ENCODE measurements at places on chromosomes 5 and 9.

- no peak for DNase-seq
These were observed 73.8 kb downstream of the MAPKAP1 start for GRCh38 chr9:125633116-125633745.

- DNase-seq: no peak
These were observed 71.1 kb downstream of the MAPKAP1 start for GRCh38 chr9:125635888-125636287.

GRCh38 chr5:144567421-144567780, 396.7 kb downstream of the KCTD16 start:
- no peak for DNase-seq

DNA sequence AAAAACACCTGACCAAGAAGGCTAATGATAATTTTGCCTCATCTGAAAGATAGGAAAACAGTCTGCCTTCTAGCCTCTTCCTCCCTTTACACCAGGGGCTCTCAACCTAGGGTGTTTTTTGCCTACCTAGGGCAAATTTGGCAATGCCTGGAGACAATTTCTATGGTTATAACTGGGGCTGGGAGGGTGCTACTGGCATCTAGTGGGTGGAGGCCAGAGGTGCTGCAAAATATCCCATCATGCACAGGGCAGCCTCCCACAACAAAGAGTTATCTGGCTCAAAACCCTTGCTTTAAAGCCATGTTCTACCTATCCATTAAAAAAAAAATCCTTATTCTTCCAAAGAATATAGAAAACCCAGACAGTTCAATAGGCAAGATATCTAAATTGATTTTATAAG, 45.0 kb upstream of the NR3C1 start:
- no peak for DNase-seq

- no peak for DNase-seq
These were observed 13.0 kb downstream of the GSN start for GRCh38 chr9:121280715-121281613.

GRCh38 chr5:172952034-172952511, 7.2 kb upstream of the RPL26L1 start:
- DNase-seq: no peak

DNA sequence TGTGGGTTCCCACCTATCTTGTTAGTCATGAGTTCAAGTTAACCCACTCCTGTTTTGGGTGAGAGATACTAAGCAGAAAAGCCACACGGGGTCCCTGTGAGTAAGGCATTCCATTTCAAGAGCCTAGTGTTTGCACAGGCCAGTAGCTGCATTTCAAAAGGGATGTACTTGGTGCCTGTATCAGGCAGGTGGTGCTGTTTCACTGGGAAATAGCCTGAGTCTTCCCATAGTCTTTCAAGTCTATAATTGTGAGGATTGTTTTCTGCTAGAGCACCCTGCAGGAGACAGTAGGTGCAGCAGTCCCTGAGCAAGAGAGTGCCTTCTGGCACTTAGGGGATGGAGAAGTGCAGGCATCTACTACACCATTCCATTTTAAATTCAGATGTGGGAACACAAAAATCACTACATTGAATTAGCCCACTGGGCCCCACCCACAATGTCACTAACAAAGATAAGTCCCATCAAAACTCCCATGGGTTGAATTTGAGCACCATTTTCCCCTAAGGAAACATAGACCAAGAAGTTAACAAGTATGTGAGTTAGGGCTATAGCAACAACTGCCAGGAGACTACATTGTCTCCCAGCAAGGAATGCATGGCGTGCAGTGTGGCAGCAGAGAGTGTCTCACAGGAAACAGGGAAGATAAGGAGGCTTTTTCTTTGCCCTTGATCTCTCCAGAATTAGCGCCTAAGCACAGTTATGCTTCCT, 263.2 kb downstream of the COX7C start:
- DNase-seq: no peak

GRCh38 chr9:94801681-94802080, 75.2 kb downstream of the AOPEP start:
- DNase-seq: no peak

DNA sequence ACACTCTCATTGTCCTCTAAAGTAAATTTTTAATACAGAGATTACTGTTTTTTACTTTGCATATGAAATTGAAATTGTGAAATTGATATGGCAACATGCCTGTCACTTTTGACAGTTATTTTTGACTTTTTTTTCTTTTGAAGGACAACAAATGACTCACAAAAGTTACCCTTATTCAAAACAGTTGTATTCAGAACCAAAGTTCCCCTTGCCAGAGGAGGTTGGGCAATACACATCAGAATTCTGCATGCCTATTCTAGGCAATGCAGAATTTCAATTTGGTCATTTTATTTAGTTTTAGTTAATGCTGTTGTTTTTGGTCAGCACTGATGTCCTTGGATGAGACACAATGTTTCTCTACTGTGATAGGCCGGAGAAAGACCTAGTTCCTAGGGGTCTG, 299.1 kb upstream of the PRR16 start:
- no peak for DNase-seq

DNA sequence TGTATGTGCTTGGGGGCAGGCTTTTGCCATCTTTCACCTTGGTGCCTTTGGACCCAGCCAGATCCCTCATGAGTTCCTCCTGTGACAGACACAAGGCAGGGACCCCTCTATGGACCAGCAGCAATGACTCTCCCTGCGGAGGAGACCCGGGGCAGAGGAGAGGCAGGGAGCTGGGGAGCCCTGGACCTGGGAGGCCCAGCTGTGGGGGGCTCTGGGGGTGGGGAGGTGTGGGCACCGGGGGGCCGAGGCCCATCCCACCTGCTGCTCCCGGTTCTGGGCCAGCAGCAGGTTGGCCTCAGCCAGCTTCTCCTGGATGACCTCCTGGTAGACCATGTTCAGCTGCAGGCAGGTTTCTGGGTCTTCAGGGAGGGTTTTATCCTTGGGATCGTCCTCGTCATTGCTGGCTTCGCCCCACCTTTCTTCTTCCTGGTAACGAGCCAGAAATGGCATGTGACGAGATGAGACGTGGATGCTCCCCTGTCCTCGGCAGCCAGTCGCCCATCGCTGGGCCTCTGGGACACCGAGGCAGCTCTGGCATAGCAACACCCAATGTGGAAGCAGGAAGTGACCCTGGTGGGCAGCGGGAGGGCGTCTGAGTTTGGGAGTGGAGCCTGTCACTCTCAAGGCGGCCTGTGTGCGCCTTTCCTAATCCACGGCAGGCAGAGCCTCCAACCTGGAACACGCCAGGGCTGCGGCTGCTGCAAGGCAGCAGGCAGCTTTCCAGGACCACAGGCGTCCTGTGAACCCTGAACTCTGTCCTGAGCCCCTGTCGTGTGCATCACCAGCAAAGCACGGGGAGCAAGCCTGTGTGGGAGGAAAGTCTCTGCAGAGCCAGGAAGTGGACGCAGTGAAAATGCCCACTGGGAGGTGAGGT, 4.4 kb downstream of the SNAPC4 start:
- no peak for DNase-seq

GRCh38 chr9:22446950-22447617, 460 bp downstream of the DMRTA1 start:
- DNase-seq: no peak

DNA sequence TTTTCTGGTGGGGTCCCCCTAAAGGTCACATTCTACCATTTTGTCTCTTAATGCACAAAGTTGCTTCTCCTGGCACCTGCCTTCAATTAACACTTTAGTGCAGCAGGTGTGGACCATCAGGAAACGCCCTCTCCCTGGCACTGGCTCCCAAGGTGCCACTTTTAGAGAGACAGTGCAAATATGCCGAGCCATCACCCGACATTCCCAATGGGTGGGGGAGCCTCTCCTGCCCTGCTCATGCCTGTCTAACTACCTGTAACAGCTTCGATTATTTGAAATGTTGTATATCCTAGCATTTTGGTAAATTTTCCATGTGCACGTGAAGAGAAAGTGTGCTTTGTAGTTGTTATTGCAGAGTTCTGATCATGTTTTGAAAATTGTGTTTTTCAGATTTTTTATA, 13.2 kb upstream of the LRRC14B start:
- DNase-seq: no peak

DNA sequence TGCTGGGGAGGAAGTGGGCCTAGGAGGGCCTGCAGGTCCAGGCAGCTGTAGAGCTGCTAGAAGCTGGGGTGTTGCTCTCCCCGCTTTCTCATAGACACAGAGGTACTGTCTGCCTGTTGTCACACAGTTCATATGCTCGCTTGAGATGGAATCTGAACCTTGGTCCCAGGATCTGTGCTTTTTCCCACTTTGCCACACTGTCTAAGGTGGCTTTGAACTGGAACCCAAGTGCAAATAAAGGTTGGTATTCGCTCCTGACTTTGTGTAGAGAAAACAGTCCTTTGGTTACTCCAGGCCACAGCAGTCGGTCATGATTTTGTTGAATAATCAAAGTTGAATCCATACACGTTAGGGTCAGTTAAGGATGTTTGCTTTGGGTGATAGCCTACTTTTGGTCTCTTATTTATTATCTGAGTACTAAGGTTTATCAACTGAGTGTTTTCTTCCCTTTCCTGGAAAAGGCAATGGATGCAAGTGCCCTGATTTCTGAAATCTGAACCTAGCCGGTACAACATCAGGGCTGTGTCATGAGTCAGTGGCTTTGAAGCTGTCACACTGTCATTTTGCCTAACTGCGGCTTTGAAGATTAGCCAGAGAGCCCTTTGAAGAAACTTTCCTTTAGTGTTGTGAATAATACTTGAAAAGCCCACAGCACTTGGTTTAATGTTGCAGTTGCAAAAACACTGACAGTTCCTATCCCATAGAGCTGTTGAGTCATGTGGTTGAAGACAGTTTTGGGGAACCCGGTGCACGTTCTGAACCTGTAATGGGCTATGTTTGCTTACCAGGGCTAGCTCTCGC, 41.3 kb downstream of the HABP4 start:
- no peak for DNase-seq

- DNase-seq: peak; percentile 67
These were observed 2.4 kb upstream of the PHYKPL start for GRCh38 chr5:178234750-178235587.

Data from stimulated activated CD8-positive, alpha-beta memory T cell treated with anti-CD3 and anti-CD28 coated beads, Interleukin-4, amount 100 ng/mL, for 1 hour (primary cell).